ENCODE measurements at places on chromosomes 6 and 20.
A peak's percentile ranks its signal among the peaks of the same experiment; 100 is the strongest.

DNA sequence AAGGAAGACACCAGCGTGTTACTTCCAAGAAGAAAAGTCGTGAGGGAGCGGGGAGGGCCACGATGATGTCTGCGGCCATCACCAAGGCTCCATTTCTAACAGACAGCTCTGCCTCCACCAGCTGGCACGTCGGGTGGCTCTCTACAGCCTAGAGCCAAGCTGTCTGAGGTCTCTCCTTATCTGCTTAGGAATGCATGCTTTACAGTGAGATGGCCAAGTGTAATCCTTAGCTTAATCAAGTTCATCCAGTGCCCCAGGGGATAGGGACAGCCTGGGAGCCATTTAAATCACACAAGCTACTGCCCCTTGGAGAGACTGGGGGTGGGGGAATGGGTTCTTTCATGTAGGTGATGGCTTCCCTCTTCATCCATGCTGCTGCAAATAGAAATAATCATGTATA is 213.8 kb upstream of the CST7 start:
- DNase-seq, result no peak

- DNase-seq, result peak; percentile 40
Measured at GRCh38 chr6:28941684-28942448, 18.1 kb upstream of the TRIM27 start.

GRCh38 chr6:30743099-30744053 is 889 bp upstream of the FLOT1 start:
- no peak for DNase-seq

DNA sequence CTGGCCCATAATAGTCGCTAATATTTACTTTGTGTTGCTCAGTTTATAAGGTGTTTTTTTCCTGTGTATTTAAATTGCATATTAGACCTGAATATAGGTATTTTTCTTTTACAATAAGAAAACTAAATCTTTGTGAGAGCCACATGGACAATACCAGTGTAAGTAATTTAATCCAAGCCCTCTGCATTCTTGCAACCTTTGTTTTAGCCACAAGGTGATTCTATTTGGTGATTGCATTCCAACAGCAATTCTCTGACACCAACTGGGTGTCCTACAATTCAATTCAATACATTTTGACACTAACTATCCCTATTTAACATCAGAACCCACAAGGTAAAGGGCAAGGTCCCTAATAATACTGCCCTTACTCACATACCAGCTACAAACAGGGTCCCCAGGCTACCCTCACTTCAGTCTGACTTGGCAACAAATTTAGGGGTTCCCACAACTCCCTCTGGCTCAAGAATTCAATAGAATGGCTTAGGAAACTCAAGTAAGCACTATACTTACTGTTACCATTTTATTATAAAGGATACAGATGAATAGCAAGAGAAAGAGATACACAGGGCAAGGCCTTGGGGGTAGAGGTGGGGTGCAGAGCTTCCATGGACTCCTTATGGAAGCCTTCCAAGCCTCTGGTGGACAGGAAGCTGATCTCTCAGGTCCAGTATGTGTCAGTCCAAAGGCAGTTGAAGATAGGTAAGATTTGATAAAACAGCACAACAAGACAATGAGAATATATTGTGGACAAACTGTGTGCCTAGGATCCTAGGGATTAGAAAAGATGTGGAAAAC is 169.3 kb downstream of the CD83 start:
- no peak for DNase-seq

- DNase-seq, result peak; percentile 38
Measured at GRCh38 chr6:116405138-116405537, 34.4 kb downstream of the DSE start.

- no peak for DNase-seq
Measured at GRCh38 chr20:58655328-58656107, 4.4 kb downstream of the STX16 start.

DNA sequence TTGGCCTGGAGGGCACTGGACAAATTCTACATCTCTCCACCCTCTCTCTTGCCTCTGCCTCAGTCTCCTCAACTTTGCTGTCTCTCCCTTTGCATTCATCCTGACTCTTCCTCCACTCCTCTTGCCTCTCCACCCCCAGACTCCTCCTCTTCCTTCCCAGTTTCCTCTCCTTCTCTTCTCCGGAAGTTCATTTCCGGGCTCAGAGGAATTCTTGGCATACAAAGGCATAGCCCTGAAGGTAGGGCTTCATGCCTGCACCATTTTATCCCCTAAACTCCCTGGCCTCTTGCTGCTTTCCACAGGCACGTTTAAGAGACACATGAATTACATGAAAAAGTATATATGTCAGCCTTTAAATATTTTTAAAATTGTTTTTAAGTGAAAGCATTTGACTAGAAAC is 10.6 kb downstream of the BFSP1 start:
- DNase-seq, result no peak

GRCh38 chr6:148446681-148447080 is 104.0 kb downstream of the SASH1 start:
- DNase-seq, result no peak

DNA sequence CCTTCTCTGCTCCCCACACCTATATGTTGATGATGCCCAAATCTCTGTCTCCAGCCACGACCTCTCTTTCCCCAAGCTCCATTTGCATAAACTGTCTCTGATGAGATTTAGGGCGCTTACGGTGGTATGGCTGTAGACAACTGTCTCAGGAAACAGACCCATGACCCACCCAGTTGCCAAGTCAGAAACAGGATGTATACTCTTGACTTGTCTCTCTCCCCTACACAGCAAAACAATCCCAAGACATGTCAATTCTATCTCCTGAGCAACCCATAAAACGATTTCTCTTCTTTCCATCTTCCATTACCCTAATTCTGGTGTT is 13.9 kb downstream of the GNL1 start:
- no peak for DNase-seq

DNA sequence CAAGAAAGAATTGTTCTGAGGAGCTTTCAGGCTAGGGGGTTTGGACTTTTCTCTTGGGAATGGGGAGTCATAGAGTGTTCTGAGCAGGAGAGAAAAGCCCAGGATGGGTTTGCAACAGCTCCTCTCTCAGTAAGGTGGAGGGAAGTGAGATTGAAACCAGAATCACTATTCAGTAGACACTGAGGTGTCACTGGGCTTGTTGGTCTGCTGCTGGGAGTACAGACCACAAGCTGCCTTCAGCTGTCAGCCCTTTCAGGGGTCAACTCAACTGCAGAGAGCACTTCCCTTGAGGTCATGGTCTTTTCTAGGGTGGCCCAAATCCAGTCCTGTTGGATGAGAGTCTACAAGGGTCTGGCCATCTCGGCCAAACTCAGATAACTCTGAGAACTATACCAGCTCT is 12.9 kb upstream of the FOXA2 start:
- DNase-seq, result peak; percentile 40

- DNase-seq, result no peak
Measured at GRCh38 chr6:89661559-89661958, 23.0 kb upstream of the LYRM2 start.

DNA sequence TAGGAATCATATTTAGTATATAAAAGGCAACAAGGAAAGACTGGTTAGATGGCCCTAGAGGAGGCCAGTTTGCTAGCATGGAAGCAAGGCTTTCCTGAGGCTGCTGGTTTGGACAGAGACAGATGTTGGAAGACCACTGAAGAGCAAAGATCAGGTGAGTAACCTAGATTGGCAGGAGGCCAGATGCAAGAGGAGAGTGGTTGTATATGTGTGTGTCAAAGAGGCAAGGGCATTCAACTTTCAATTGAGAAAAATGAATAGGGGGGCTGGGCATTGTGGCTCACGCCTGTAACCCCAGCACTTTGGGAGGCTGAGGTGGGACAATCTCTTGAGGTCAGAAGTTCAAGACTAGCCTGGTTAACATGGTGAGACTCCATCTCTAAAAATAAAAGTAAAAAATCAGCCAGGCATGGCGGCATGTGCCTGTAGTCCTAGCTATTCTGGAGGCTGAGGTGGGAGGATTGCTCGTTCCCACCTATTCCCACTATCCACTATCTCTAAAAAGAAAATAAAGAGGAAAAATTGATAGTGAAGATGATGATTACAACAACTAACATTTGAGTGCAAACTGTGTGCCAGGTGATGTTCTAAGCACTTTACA is 79.8 kb downstream of the PRDM1 start:
- peak; percentile 36 for DNase-seq

GRCh38 chr20:43751167-43752050 is 24.6 kb upstream of the GTSF1L start:
- DNase-seq, result no peak

- DNase-seq, result peak; percentile 38
Measured at GRCh38 chr6:143746202-143747119, 68.7 kb downstream of the PHACTR2 start.

DNA sequence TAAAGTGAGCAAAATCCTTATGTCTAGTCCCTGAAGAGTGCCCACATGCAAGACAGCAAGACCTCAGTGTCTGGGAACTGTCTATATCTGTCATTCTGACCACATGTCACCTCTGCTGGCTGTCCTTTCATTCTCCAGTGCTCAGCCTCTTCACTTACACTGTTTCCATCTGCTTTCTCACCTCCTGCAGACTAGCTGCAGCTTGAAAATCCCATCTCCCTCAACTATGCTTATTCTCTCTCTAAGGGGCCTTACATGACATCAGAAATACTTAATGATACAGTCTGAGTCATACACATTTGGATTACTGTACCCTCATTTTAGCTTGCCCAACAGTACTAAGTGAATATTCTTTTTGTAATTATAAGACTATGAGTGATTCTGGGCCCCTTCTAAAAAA is 587.8 kb downstream of the EPM2A start:
- peak; percentile 66 for DNase-seq

- no peak for DNase-seq
Measured at GRCh38 chr20:12093057-12093796, 175.5 kb downstream of the BTBD3 start.
